Activated CD4-positive, alpha-beta T cell treated with anti-CD3 and anti-CD28 coated beads, Interleukin-2, amount 50 U/mL, for 24 hours (primary cell): ENCODE measurements at places on chromosomes 7 and 10.

DNA sequence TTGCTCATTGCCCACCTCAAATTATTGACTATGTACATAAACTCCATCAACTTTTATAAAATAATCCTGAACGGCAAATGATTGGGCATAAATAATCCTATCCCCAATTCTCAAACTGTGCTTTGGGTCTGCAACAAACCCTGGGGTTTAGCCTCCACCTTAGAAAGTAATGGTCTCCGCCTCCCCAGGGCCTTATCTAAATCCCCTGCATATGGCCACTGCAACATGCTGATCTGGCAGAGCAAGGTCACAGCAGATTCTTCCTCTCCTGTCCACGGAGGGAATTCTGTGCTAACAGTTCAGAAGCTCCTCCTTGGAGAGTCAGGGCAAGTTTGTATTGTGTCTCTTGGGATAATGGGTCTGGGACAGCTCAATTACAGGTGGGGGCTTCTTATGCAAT lies 18.4 kb downstream of the FXYD4 start:
- no peak for DNase-seq

- no peak for DNase-seq
Observed at GRCh38 chr7:44966731-44967538, 11.9 kb downstream of the MYO1G start.

DNA sequence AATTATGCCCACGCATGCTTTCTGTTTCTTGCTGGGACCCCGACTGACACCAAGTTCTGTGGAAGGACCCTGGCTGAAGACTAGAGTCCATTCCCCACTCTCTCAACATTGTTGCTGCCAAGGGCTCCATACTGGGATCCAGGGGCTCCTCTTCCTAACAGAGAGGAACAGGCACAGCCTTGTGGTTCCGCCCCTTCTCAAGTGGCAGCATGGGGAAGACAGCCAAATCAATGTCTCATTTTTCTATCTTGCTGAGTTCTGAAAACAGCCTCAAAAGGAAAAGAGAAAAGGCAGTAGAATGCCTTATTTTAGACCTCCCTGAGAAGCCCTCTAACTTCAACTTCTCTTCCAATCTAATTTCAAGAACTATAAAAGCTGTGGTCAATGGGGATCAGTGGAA lies 23.7 kb upstream of the LAMB1 start:
- DNase-seq: no peak

DNA sequence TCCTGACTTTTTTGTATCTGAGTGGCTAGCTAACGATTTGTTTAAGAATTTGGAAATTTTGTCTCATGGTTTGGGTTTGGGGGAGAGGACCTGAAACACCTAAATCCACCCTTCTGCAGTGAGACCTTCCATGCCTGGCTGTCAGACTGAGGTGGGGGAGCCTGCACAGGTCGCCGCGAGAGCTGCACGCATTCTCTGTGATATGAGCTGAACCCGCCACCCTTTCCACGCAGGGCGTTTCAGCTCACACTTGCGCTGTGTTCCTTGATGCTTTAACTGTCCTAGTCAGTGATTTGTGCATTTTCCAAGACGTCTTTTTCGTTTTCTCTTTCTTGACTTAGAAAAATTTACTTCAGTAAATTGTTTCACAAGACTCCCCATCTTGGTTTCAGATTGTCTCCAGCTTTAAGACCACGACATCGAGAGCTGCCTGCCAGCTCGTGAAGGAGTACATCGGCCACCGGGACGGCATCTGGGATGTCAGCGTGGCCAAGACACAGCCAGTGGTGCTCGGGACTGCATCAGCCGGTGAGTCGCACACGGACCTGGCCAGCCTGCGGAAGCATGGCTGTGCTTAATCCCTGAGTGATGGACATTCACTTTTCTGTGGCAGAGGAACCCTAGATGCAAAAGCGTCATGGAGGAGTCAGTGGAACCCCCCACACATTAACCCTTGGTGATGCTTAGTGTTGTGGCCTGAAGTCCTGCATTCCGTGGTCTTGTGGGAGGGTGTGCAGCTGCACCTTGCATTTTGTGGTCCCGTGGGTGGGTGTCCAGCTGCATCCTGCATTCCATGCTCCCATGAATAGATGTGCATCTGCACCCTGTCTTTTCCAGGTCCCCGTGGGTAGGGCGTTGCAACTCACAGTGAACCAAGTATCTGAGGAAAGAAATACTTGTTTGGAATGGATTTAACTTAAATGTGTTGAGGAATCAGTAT lies 28.1 kb downstream of the WDR37 start:
- DNase-seq: no peak

- no peak for DNase-seq
Observed at GRCh38 chr10:23270531-23270930, 74.1 kb downstream of the C10orf67 start.

DNA sequence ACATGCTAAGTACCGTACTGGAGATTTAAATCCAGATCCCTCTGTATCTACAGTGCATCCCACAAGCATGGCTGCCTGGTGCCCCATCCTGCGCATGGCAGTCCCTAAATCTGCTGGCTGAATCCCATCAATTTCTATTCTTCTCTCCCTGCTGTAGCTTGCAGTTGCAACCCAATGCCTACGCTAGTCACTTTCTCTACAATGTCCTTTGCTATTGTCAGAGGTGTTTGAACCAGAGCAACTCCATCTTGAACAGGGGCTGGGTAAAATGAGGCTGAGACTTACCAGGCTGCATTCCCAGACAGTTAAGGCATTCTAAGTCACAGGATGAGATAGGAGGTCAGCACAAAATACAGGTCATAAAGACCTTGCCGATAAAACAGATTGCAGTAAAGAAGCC lies 461.2 kb downstream of the PLXNA4 start:
- DNase-seq: no peak

DNA sequence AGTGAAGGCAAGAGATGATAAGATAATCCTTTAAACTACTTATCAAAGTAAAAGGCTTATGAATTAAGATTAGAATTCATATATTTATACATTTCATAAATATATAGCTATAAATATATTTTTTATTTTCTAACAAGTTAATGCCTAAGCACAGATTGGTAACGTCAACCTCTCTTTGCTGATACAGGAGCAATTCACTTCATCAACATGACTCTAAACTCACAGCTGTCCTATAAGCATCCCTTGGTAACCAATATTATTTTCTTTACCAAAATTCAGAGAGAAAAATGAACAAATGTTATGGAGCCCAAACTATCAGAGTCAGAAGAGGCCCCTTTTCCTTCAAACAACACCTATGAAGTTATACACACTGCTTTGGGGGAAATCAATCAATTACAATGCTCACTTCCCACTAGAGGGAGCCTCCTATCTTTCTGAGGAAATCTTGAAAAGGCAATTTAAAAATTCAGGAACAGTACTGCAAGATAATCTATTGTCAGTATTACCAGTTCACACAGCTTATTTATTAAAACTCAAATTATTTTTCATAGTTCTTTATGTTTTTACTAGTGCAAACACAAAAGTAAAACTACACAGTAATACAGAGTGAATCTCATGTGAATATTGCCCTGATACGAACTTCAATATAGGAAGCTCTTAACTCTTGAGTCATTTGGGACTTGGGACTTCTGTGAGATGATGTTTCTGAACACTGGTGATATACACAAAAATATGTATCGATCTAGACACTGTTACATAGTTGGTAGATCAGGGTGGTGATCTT lies 51.0 kb upstream of the NOBOX start:
- no peak for DNase-seq

- DNase-seq: no peak
Observed at GRCh38 chr10:36516281-36516680, 609.1 kb upstream of the ANKRD30A start.

GRCh38 chr10:66176772-66177171 lies 749.1 kb upstream of the LRRTM3 start:
- no peak for DNase-seq

DNA sequence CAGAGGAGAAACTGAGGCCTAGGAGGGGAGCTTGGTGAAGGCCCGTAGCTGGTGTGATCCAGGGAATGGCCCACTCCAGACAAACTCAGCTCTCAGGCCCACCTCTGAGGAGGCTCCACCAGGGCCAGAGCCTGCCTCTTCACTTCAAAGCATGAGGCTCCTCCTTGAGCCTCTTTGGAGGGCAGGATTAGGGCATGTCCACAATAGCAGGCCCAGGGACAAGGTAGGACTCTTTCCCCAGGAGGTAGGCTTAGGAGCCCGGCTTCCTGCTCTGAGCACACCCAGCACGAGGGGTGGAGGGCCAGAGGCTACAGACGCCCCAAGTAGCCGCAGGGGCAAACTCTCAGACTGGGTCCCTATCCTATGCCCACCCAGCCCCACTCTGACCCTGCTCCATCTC lies 164.6 kb upstream of the ZMIZ1 start:
- no peak for DNase-seq

DNA sequence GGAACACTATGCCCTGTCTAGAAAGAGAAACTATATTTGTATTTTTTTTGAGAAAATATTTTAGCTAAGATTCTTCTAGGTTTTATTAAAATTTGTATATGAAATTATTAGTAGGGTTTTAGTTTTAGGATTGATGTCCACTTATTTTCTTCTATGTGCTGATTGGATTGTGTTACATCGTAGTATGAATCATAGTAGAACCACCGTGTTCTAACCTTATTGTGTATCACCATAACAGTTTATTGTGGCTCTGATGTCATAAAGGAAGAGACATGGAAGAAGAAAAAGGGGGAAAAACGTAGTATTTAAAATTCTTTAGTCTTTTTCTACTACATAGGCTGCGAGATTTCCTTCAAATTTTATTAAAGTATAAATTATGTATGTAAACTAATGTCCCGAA lies 1.9 kb downstream of the AGBL3 start:
- DNase-seq: no peak

GRCh38 chr7:116981939-116982338 lies 28.6 kb downstream of the ST7 start:
- DNase-seq: no peak

GRCh38 chr10:63504145-63504881 lies 16.9 kb upstream of the REEP3 start:
- no peak for DNase-seq
